ENCODE measurements at places on chromosomes 1 and 21.

GRCh38 chr1:52511439-52511838 lies 41.5 kb downstream of the TUT4 start:
- DNase-seq: no peak

- DNase-seq: no peak
These were observed 34.0 kb downstream of the FOXO6 start for GRCh38 chr1:41394959-41395956.

GRCh38 chr1:67304023-67304422 lies 3.6 kb upstream of the IL12RB2 start:
- no peak for DNase-seq

DNA sequence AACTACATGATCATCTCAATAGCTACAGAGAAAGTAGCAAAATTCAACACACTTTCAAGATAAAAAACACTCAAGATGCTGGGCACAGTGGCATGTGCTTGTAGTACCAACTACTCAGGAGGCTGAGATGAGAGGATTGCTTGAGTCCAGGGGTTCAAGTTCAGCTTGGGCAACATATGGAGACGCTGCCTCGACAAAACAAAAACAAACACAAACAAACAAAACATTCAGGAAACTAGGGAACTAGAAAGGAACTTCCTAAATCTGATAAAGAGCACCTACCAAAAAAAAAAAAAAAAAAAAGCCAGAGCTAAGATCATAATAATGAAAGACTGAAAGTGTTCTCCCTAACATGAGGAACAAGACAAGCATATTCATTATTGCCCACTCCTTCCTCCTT lies 22.8 kb upstream of the RNF186 start:
- no peak for DNase-seq

- DNase-seq: no peak
These were observed 101.2 kb downstream of the NFIA start for GRCh38 chr1:61183471-61184039.

DNA sequence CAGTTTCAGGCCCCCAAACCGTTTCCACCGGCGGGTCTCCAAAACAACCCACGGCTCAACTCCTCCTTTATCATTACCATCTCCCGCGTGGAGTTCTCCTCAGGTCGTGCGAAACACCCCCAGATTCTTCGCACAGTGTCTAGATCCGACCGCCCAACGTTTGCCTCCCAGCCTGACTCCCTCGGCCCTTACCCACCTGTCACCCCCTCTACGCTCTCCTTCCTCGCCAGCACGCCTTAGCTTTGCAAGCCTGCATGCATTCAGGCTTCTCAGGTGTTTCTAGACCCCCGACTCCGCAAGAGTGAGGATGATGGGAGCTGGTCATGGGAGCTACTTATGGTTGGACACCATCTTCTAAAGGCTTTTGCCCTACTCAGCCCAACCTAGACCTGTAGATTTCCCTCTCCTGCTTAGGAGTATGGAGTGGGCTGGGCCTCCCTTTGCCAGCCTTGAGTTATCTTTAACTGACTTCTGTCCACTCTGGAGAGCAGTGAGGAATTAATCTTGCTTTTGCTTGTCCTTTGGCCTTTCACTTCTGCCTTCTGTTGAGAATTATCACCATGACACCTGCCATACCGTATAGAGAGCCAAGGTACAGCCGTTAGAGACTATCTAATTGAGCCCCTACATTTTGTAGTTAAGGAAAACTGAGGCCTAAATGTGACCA lies 865 bp downstream of the ATP5IF1 start:
- no peak for DNase-seq

- no peak for DNase-seq
These were observed 12.7 kb downstream of the TTC3 start for GRCh38 chr21:37085726-37086125.

GRCh38 chr1:107480548-107481415 lies 339.9 kb downstream of the NTNG1 start:
- no peak for DNase-seq

DNA sequence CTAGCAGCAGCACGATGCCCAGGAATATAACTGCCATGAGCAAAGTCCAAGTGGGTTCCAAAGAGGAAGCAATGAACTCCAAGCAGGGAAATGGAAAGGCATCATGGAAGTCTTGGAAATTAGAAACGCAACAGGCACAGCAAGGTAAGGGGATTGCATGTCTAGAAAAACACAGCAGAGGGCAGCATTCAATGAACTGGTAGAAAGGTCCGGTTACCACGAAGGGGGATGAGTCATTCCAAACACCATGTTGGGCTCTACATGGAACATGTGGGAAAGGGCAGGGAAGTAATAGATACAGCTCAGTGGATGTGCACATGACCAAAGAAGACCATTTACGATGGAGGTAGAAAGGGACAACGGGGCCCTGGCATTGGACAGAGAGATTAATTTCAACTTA lies 36.4 kb downstream of the RXRG start:
- no peak for DNase-seq

DNA sequence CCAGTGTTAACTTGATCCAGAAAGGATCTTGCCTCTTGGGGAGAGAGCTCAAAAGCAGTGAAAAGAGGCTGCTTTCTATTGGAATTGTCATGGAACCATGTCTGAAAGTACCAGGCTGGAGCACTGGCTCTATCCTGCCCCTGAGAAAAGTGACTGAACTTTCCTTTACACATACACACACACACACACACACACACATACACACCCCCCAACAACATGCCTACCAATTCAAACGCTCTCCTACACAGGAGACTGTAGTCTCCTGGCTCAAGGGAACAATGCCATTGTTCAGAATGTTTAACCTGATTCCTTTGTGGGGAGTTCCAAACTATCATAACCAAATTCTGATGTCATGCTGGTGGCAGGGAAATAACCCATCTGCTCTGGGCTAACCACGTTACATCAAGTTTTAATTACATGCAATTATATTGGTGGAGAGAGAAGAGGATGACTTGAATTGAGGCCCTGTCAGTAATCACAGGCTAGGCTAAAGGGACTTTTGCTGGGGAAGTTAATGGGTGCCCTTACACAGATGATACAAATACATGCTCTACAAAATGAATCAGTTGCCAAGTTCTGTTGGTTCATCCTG lies 52.3 kb upstream of the DUSP10 start:
- DNase-seq: no peak

DNA sequence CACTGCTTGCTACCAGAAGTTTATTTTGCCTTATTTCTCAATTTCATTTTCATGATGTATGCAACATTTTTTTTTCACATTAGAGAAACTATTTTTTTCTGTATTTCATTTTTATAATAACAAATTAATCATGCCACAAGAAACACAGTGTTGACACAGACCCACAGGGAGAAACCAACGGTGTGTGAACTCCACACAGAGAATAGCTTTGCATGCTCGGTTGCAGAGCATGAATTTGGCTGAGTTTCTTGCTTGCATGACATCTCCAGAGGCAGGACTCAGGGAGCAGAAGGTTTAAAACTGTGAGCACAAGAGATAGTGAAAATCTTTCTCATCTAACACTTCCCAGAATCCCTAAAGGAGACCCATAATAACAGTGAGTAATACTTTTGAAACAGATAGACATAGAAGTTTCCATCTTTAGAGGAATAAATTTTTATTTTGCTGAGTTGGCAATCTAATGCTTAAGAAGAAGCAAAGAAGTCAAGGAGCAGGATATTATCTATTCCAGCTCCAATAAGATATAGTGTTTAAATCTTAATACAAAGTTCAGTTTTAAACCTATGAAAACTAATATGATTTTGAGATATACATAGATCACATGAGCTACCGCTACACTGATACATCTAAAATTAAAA lies 890.9 kb downstream of the MRPL39 start:
- DNase-seq: no peak

DNA sequence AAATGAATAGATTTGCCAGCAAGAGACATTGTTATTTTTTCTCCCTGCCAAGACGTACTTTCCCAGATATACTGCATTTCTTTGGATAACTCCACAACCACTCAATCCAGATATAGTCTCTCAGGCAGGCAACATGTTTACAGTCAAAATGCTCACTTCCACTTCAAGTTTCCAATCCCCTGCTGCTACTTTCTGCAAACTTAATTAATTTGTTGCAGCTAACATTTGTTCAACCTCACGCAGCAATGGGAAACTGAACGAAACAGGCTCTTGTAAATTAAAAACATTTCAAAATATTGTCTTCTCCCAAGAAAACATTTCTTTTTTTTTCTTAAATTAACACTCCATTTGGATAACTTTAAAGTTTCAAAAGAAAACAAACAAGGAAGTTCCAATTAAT lies 45.7 kb upstream of the PROX1 start:
- DNase-seq: no peak

DNA sequence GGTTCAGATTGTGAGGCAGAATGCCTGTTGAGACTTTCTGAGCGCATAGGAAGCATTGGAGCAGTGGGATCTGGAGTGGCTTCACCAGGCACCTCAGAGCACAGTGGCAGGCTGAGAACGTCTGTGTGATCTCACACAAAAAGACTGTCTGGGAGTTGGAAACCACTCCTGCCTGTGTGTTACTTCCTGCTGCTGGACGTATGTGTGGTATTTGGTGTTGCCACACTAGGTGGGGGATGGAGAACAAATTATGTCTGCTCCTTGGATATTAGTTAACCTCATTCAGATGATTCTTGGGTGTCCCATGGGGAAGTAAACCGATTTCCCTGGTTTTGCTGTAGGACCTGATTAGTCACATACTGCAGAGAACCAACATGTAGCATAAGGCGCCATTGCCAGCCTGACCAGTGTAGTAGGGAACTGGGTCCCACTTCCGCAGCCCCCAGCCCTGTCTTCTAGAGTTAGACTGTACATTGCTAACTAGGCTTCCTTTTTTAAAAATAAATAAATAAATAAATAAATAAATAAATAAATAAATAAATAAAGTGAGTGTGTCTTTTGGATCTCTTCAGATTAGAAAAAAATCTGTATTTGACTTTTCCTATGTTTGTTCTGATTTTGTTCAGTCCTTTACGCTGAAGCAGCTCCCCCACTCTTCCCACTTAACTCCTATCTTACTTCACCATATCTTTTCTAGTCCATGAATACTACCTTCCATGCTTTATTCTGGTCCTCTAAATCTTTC lies 26.9 kb downstream of the UCK2 start:
- DNase-seq: no peak

- no peak for DNase-seq
These were observed 138.3 kb upstream of the ZBTB40 start for GRCh38 chr1:22313321-22313720.

- DNase-seq: no peak
These were observed 80.2 kb downstream of the VPS13D start for GRCh38 chr1:12309783-12310742.

GRCh38 chr21:16522548-16522947 lies 792.8 kb downstream of the USP25 start:
- DNase-seq: no peak

GRCh38 chr1:202122639-202123335 lies at the start of gene GPR37L1:
Gene GPR37L1 (plus strand): TSS chr1:202122917. CDS start chr1:202122964, 47 bp downstream.
- DNase-seq: no peak

DNA sequence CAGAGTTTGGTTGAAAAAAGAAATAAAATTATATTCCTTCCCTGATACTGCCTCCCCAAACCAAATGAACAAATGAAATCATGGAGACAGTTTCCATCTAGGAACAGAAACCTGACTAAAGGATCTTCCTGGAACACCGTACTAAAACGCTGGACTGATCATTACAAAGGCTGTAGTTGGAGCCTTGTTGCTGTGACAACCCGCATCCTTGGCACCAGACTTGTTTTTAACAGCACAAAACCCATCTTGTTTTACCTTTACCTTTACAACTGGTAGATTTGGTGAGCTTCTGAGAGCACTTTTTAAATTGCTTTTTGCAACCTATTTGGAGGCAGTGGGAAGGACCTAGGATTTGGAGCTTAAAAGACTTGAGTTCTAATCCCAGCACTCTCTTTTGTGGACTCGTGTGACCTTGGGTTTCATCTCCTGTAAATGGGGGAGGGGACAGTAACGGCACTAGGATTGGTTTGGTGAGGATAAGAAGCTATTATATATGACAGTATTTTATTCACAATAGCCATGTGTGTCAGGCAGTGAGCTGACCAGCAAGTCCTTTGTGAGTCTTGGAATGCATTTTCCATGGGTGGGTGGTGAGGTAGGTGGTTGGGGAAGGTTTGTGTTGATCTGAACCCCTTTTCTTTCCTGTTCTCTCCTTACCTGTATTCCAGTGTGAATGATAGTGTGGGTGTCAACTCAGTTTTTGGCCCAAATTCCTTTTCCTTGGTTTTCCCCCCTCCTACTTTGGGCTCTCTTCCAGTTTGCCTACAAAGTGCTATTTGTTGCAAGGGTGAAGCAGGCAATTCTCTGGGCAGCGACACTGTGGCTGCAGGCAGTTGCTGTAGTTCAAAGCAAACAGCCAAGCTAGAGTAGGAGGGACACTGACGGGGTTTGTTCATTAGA lies 12.6 kb downstream of the LRRC8D start:
- DNase-seq: no peak

DNA sequence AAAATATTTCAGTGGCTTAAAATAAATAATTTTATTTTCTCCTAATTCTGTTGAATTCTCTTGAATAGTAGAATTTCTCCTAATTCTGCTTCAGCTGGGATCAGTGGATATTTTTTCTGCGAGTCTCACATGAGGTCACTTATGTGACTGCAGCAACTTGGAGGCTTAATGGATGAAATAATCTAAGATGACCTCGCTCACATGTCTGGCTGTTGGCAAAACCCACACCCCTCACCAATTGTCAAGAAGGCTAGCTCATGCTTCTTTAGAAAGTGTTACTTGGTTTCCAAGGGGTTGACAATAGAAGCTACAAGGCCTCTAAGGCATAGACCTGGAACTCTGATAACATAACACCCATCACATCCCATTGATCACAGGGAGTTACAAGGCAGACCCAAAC lies 156.9 kb upstream of the DPYD start:
- no peak for DNase-seq

GRCh38 chr1:65310078-65310587 lies 790 bp downstream of the DNAJC6 start:
- no peak for DNase-seq

DNA sequence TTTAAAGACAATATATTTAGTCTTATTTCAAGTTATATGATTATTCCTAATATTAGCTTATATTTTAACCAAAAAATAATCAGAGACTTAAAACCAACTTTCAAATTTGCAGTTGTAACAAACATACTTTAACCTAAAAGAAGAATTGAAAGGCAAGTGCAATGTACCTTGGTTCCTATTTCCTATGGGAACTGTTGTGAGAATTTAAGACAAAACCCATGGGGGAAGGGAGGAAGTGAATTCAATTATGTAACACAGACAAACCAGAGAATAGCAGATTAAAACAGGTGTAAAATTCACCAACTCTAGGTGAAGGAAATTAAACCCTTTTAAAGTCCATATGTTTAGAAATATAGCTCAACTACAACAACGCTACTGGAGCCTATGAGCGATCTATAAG lies 22.6 kb upstream of the CR2 start:
- no peak for DNase-seq

- DNase-seq: no peak
These were observed 12.1 kb upstream of the DEGS1 start for GRCh38 chr1:224170748-224171478.

GRCh38 chr1:95252422-95252821 lies 18.4 kb downstream of the RWDD3 start:
- DNase-seq: no peak

GRCh38 chr1:207813512-207813881 lies 61.6 kb downstream of the CD46 start:
- DNase-seq: no peak
